ENCODE measurements at places on chromosomes 5 and 9.

- DNase-seq, result no peak
These were observed 68.7 kb downstream of the PKD2L2 start for GRCh38 chr5:137957948-137958347.

DNA sequence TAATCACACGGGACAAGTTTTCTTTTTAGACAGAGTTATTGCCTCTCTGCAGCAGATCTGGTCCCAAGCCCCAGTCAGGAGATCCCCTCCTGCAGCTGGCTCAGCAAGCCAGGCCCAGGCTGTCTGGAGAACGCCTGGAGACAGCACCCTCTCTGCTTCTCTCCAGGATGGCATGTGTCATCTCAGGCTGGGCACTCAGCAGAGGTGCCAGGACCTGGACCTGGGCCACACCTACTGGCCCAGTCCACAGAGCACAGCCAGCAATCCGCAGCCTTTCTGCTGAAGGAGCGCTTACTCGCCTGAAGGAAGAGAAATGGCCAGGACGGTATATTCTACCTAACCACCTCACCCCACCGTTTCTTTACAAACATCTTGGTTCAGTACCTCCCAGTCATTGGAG lies 4.7 kb upstream of the TBC1D9B start:
- DNase-seq, result no peak

DNA sequence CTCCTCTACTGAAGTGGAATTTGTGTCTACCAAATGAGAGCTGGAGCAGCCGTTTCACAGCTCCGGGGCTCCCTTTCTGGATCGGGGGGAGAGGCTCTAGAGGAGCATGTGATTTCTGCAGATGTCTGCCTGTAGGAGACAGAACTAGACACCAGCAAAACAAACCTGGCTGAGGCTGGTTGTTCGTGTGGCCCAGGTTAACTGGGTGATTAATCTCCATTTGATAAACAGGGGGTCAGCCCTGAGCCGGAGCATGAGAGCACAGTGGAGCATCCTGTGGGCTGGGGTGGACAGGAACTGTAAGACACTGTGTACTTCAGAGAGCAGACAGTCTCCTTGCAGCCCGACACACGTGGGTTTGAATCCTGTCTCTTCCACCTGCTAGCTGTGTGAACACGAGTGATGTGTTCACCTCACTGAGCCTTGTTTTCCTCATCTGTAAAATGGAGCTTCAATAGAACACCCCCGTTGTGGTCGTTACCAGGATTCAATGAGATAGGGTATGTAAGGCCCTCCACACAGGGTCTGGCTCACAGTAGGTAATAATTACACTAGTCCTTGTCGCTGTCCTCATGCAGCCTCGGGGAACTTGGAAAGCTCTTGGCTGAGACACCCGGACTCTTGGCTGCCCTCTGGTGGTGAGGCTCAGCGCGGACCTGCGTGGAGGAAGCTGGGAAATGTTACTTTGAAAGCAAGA lies 12.9 kb downstream of the CXCL14 start:
- DNase-seq, result peak; percentile 56

GRCh38 chr5:72956324-72957140 lies 691 bp downstream of the FCHO2 start:
- DNase-seq, result peak; percentile 70

DNA sequence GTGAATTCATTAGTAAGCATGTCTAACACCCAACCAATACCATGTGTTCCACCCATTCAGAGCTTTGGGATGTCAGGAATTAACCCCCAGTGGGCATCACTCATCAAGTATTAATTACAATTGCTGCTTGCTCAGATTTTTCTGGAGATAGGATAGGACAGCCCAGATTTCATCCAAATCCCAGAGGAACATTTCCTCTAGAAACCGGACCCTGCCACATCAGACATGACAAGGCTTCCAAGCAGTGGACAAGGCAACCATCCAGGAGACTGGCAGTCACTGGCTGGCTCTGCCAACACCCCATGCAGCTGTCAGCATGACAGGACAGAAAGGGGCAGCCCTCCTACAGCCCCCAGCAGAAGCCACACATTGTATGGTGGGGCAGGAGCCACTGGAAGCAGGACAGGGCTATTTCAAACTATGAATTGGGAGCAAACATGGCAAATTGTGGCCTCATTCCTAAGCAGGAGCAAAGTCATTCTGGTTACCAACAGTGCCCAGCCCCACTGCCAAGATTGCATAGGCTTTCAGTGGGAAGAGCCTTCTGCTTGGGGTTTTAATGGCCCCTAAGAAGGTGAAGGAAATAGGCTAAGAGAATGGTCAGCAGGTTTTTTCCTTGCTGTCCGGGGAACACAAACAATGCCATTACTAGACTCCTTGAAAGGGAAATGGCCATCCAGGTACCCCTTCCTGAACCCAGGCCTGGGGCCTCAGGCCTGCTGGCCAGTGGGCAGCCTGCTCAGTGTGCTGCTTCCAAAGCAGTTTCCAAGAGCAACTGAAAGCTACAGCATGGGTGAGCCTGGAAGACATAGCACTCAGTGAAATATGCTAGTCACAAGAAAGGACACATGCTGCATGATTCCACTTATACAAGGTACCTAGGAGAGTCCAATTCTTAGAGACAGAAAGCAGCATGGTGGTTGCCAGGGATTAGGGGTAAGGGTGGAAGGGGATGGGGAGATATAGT lies 294.7 kb upstream of the SLC30A5 start:
- DNase-seq, result no peak

GRCh38 chr5:143865426-143866025 lies 53.6 kb downstream of the HMHB1 start:
- peak; percentile 15 for DNase-seq

DNA sequence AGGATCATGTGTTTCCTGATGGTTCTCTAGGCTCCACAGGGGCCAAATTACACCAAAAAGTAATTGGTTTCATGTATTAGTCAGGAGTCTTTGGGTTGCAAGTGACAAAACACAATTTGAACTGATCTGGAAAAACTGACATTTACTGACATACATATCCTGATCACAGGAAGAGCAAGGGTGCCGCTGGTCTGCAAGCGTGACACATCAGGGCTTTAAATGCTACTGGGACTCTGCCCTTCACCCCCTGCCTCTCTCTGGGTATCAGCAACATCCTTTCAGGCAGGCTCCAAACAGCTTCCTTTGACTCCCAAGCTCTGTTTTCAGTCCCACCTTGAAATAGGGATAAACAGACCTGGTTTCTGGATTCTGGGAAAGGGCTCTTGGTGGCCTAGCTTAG lies 197.5 kb downstream of the PALM2AKAP2 start:
- DNase-seq, result no peak

DNA sequence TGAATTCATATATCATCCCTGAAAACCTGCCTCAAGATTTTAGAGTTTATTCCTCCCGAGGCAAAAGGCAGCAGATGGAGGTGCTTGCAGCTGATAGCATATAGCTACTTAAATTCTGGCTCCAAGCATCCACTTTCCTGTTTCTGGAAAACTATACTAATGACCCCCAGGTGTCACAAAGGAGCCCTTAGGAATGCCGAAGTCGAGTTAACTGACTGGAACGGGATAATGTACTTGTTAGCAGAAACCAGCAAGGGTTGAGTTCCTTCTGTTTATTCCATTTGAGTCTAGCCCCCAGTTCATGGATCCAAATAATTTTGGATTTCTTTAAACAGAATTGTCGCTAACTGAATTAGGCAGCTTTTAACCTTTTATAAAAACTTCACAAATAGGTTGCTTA lies 44.5 kb downstream of the PTTG1 start:
- no peak for DNase-seq

- no peak for DNase-seq
These were observed 112.5 kb upstream of the EMB start for GRCh38 chr5:50553560-50553984.

GRCh38 chr5:122713041-122713440 lies 61.8 kb upstream of the SNX2 start:
- no peak for DNase-seq

DNA sequence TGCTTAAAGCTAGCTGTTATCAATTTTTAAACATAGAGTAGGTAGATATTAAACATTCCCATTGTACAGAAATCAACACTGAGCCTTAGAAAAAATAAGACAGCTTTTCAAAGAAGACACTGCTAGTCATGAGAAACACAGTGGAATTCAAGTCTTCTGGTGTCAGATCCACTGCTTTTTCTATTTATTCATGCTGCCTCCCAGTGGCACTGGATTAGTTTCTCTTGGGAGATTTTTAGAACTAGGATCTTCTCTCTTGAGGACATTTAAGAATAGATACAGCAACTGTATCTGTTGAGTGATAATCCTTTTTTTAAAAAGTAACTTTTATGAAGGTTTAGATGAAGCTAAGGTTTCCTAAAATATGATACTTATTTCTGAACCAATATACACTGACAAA lies 1635.4 kb upstream of the C9orf72 start:
- DNase-seq, result no peak

DNA sequence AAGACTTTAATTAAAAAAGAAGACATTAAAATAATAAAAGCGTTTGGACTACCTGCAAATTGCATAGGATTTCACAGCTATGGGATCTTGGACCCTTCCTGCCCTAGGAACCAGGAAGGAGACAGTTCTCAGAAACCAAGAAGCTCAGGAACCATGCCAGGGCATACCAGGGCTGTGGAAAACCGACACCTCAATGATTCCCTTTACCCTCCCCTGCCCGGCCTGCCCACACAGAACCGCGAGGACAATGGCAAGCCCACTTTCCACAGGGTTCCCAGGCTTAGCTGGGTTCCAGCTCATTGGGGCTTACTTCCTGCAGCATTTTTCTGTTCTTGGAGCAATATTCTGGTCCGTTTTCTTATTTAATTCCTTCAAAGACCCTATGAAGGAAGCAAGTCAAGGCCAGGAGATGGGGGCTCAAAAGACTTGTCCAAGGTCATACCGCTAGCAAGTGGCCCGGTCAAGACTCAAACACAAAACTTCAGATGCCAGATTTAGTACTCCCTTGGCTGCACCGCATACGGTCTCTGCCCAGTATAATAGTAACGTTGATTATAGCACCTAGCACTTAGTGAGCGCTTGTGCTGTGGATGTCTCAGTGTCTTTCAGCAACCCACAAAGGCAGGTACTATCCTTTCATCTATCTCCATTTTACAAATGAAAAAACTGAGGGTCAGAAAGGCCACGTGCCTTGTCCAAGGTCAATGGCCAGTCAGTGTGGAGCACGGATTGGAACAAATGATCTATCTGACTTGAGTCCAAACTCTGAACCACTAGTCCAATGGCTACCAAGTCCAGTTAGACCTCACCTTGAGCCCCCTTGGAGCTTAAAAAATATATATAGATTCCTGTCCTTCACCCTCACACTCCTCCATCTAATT lies 6.8 kb downstream of the FAT2 start:
- DNase-seq, result no peak

DNA sequence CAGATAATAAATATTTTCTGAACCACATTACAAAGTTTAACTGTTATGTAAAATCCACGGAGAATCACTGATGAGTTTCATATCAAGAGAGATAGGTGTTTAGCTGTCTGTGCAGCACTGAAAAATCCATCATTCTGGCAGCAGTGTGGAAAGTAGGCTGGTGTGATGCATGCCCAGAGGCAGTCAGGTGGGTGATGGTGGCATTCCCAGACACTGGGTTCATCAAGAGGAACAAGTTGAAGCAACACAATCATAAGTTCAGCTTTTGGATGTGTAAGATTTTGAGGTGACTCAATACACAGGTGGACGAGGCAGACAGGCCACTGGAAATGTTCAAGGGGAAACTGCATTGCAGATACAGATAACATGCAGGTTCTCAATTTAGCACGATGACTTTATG lies 11.9 kb downstream of the DNAH5 start:
- no peak for DNase-seq

GRCh38 chr5:116445311-116445710 lies 129.3 kb downstream of the SEMA6A start:
- DNase-seq, result no peak

- DNase-seq, result no peak
These were observed 301.3 kb downstream of the CWC27 start for GRCh38 chr5:65070026-65070425.

GRCh38 chr5:141883184-141883891 lies 5.1 kb upstream of the PCDH1 start:
- peak; percentile 39 for DNase-seq

DNA sequence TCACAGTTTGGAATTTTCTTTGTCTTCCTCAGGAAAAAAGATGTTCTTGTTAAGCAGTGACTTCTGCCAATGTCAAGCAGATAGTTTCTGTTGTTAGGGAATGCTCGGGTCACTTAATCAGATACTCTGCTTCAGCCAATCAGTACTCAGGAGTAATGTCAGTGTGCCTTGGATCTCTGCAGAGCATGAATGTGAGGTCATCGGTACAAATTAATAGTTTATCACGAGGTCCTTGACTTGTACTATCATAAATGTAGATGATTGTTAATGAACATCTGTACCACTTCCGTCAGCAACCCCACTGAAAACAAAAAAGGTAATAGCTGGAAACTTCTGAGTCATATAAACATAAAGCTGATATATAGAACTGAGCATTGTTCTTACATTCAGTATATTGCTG lies 73.6 kb downstream of the FBXL7 start:
- no peak for DNase-seq

DNA sequence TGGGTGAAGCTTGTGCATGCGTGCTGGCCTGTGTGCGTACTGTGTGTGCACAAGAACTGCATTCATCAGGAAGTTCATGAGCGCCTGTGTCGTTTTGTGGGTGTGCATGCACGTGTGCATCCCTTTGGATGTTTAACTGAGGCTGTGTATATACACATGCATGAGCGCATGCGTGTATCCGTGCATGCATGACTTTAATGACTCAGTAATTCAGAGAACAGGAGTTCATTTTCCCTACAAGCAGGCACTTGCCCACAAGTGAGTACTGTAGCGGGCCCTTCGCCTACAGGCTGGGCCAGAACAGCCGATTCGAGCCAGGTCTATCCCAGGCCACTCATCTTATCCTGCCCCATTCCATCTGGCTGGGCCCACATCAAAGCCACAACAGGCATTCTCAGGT lies 29.8 kb downstream of the CORO2A start:
- DNase-seq, result no peak

- no peak for DNase-seq
These were observed 36.9 kb downstream of the ADAMTSL2 start for GRCh38 chr9:133571391-133571890.

DNA sequence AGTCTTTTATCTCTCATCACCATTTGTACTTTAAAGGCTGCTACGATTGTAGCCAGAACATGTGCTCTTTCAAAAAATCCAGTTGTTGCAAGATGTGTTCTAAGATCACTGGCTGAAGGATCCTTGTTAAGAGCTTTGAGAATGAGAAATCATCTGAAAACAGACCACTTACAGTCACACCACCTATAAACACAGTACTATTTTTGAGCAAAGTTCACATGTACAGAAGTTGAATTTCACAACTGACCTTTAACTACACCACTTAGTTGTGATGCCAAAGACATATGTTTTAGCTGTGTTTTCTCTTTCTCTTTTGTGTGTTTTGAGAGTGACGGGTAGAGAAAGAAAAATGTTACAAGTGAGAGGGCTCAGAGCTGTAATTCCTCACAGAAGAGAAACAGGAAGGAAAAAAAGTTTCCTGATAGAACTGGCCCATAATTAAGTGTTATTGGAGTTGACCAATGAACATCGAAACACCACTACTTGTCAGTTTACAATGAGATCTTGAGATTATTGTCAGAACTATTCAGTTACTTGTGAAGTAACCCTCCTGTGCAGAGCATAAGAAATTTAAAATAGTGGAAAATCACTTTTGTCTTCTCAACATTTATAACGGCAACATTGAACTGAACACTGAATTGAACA lies 245.4 kb downstream of the MLLT3 start:
- DNase-seq, result no peak

GRCh38 chr9:16873126-16873802 lies 2.8 kb upstream of the BNC2 start:
- DNase-seq, result no peak

All from anterior cingulate cortex (tissue), 58 donors.